Testis (tissue), 5 donors: ENCODE measurements at places on chromosomes 3 and 15.

- no peak for DNase-seq
- H3K27me3 ChIP-seq = no peaks in the 10 kb centered on the region
- H3K36me3 ChIP-seq = no peaks in the 10 kb centered on the region
- no peaks in the 10 kb centered on the region for H3K4me1 ChIP-seq
- H3K27ac ChIP-seq = no peak overlapping the region
Observed at GRCh38 chr3:94441494-94441847, 378.6 kb downstream of the NSUN3 start.

DNA sequence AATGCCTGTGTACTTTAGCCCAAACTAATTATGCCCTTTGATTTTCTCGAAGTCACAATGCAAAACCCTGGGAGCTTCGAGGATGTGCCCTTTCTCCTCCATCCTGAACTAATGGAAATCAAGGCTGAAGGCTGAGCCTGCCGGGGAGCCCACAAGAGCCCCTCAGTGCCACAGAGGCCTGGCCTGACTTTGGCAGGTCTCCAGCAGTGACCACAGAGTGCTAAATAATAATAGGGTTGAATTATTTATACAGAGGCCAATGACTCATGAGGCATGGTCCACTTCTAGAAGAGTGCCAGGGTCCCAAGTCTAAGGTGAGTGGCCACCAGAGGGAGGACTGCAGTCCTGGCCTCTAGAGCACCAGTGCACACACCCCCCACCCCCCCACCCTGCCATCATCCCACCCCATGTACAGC is 19.1 kb upstream of the GLCE start:
- no peaks in the 10 kb centered on the region for H3K4me1 ChIP-seq
- DNase-seq = no peak
- H3K27ac ChIP-seq = no peak overlapping the region
- no peaks in the 10 kb centered on the region for H3K27me3 ChIP-seq
- no peak overlapping the region for H3K4me3 ChIP-seq

- H3K4me1 ChIP-seq = no peaks in the 10 kb centered on the region
- no peaks in the 10 kb centered on the region for H3K27me3 ChIP-seq
- no peak for DNase-seq
Observed at GRCh38 chr3:190585805-190586630, 72.1 kb downstream of the IL1RAP start.

DNA sequence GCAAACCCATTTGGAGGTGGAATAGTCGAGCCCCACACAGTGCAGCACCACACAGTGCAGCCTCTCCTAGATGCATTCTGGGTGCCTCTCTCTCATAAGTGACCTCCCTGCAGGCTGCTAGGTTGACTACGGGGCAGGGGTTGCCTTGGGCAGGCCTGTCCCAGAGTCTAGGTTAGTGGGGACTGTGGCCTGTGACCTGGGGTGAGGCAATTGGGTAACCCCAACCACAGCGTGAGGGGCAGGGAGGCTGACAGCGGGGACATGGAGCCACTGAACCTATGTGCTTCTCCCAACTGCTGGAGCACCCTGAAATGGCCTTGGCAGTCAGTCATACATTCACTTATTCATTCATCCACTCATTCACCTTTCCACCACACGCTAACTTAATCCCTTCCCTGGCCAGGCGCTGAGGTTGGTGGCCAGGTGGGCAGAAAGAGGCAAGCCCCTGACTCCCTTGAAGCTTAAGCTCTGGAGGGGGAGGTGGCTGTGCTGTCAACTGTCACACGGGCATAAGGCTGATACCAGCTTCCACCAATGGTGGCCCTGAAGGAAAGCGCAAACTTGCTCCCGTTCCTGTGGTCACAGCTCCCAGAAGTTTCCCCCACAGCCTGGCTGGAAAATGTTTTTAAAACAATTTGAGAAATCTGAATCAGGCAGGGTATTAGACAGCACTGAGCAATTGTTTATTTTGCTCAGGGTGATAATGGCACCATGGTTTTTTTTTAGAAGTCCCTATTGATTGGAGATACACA is 46.2 kb downstream of the WNT7A start:
- H3K4me1 ChIP-seq = no peaks in the 10 kb centered on the region
- no peaks in the 10 kb centered on the region for H3K27me3 ChIP-seq
- H3K36me3 ChIP-seq = no peaks in the 10 kb centered on the region
- no peak overlapping the region for H3K4me3 ChIP-seq
- no peak for DNase-seq
